ENCODE measurements at places on chromosomes 4 and X.

GRCh38 chr4:153497091-153497531, 31.0 kb downstream of the TMEM131L start:
- DNase-seq = no peak

DNA sequence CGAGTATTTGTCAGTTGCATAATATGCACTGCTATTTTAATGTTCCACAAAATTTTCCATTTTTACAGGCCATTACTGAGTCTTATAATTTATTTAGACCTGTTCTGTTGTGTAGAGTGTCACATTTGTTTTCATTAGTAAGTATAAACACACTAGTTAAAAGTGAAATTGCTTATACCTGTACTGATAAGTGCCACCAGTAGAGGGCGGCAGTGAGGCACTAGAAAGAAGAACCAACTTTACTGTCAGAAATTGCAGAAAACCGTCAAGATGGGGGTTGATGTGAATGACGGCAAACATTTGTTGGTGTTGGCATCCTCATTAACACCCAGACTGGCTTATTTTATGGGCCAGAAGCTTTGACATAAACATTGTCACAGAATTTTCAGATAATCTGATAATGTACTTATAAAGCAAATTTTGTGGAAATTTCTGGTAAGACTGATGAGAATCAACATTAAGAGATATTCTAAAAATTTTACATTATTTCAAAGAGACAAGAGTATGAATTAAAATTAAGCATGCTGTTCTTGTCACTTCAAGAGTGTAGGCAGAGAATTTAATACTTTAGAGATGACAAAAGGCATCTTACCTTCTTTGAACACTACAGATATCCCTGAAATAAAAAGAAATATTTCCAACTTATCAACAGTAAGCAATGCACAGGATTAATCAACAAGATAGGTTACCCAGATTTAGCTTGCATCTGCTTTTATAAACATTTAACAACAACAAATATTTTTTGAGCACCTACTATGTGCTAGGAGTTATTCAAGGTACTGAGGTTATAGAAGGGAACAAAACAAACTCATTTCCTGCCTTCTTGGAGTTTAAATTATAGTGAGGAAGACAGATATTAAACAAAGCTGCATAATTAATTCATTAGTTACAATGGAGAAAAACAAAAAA, 24.9 kb downstream of the ALPK1 start:
- DNase-seq = peak; percentile 40

- no peak for DNase-seq
Measured at GRCh38 chr4:135508006-135508714, 1306.6 kb upstream of the PABPC4L start.

DNA sequence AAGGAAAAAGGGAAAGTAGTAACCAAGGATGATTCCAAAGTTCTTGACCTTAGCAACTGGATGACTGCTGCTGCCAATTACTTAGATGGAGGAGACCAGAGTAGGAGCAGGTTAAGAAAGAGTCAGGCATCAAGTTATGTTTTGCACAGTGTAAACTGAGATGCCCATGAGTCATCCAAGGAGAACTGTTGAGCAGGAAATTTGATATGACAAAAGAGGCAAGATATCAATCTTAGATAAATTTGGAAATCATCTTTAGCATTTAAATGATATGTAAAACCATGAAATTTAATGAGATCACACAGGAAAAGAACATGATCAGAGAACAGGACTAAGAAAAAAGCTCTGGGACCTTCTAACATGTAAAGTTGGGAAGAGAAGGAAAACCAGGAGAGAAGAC, 361.3 kb downstream of the OPHN1 start:
- no peak for DNase-seq

DNA sequence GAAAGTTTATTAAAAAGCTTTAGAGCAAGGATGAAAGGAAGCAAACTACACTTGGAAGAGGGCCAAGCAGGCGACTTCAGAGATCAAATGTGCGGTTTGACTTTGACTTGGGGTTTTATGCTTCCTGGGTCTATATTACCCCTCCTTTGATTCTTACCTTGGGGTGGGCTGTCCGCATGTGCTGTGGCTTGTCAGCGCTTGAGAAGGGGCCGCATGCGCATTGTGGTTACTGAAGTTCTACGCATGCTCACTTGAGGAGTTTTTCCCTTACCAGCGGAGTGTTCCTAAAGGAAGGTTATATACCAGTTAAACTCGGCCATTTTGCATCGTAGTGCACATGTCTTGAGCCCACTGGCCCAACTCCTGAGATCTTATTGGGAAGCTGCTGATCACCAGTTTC, 9.9 kb downstream of the ZNF157 start:
- DNase-seq = no peak

- DNase-seq = no peak
Measured at GRCh38 chr4:133801883-133802282, 399.7 kb downstream of the PABPC4L start.

- no peak for DNase-seq
Measured at GRCh38 chr4:71163317-71163716, 169.9 kb downstream of the DCK start.

DNA sequence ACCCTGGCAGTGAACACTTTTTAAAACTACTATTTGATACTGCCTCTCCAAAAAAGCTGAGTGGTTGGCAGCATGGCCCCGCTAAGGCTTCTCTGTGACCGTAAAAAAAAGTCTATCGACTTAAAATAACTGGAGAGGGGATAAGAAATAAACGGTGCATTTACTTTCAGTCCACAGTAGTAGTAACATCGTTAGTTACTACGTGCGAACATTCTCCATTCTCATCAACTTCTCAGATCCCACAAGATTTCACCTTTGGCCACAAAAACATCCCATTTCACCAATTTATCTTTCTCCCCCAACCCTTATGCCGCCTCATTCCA, 524 bp upstream of the EXOSC9 start:
- DNase-seq = no peak

GRCh38 chr4:110751986-110752385, 129.1 kb upstream of the PITX2 start:
- no peak for DNase-seq

DNA sequence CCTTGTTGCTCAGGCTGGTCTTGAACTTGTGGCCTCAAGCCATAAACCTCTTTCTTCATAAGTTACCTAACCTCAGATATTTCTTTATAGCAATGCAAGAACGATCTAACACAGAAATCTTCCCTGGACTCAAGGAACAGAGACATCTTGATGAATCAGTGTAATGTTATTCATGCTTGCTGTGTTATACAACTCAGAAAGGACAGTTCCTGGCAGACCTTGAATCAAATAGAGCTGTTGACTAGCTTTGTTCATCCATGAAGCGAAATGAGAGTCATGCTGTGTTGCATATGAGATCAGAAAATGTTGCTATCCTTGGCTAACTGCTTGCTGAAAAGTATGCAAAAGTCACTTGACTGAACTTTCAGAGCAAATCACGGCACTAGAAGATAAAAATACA, 72.6 kb upstream of the ARHGAP24 start:
- no peak for DNase-seq

DNA sequence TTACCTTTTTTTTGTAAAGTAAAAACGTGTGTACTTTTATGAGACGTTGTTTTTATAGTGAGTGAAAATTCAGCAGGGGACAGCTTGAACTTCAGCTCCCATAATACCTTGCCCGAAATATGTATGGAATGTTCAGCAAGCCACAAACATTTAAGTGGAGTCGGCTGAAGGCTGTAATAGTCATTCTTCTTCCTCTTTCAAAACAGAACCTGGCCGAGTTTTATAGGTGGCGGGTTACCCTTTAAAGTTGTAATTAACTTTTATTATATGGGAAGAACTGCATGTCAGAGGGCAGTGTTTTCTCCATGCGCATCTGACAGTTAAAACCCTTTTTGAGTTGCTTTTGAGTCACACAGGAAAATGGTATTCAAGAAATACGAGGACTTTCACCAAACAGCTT, 50.7 kb downstream of the CLDN34 start:
- DNase-seq = no peak

DNA sequence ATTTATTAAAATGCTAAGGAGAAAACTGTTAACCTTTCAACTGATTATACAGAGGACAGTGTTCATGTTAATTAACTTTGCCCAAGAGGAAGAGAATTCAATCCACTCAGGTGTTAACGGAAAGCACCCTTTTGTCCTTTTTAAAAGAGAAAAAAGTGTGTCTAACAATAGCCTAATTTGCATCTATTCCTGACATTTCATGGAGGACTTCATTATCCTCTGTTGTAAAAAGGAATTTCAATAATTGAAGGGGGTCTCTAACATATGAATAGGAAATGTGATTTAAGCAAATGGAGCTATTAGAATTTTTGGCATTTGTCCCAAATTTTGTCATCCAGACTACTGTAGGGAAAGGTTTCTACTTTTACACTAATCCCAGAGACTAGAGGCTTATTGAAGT, 44.6 kb upstream of the GC start:
- DNase-seq = peak; percentile 1

- no peak for DNase-seq
Measured at GRCh38 chr4:56764223-56764622, 57.3 kb downstream of the SPINK2 start.

GRCh38 chrX:78024349-78025059, 55.1 kb upstream of the PGAM4 start:
- no peak for DNase-seq

GRCh38 chr4:184706453-184706852, 27.4 kb downstream of the CENPU start:
- DNase-seq = no peak

DNA sequence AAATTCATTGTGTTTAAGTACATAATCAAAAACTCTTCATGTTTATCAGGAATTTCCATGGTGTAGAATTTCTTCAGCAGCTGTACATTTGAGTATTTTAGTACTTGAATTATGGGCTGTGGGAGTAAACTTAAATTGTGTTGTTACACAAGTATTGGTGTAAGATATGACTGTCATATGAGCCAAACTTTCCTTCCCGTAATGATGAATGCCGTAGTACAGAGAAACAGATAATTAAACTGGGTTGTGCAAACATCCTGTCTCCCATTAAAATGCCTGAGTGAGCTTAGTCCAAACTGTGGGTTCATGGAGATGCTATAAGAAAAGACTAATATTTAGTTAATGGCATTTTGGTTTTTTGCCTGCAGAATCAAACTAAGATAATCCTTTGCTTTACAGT, 159.2 kb downstream of the SLC4A4 start:
- DNase-seq = no peak

- no peak for DNase-seq
Measured at GRCh38 chr4:135917011-135917410, 1615.3 kb downstream of the PCDH18 start.

DNA sequence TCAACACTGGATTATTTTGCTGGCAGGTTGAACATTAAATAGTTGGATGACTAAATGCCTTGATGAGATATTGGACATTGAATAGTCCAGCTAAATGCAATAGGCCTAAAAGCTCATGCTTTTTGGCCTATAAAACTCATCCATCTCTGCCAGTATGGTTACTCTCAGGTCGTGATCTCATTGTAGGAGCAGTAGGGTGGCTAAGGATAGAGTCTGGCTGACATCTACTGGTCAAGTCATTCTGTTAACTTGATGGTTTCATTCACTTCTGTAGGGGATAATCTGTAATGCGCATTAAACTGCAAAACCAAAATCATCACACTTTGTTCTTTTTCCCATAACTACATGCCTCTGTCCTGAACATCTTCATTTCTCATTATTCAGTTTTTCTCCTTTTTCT, 227.0 kb downstream of the DKK2 start:
- no peak for DNase-seq

- no peak for DNase-seq
Measured at GRCh38 chr4:55397126-55397436, 1.3 kb downstream of the TMEM165 start.

GRCh38 chr4:5541169-5541568, 167.2 kb downstream of the EVC2 start:
- DNase-seq = no peak

DNA sequence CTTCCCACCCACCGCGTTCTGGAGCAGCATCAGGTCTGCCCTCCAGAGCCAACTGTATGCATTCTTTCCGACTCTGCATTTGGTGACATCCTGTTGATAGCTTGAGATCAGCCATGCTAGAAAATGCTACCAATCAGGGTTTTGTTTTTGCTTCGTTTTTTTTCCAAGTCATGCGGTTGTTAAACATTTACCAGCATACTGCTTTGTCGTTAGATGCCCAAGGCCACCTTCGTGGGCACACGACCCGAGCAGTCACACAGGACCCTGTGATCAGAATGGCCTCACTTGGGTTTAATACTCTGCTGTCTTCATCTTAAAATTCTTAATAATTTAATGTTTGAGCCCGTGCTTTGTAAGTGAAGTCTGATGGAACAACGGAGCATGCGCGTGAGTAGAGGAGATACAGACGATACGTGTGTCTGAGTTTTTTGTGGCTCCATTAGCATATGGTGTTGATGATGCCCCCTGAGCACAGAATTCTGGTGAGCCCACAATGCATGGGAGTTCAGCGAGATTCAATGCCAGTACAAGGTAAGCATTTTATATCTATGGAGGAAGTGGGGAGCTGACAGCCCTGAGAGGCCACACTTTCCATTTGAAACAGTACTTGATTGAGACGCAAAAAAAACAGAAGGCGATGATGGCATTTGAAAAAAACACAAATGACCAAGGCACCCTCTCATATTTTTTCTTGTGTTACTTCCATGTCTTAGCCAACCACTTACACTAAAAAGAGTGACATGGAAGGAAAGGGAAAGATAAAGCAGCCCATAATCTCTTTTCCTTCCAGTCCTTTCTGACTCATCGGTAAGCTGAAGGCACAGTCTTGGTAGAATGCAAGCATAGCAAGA, 323.6 kb downstream of the BCOR start:
- no peak for DNase-seq

GRCh38 chr4:79875344-79875899, 197.6 kb downstream of the ANTXR2 start:
- DNase-seq = no peak

DNA sequence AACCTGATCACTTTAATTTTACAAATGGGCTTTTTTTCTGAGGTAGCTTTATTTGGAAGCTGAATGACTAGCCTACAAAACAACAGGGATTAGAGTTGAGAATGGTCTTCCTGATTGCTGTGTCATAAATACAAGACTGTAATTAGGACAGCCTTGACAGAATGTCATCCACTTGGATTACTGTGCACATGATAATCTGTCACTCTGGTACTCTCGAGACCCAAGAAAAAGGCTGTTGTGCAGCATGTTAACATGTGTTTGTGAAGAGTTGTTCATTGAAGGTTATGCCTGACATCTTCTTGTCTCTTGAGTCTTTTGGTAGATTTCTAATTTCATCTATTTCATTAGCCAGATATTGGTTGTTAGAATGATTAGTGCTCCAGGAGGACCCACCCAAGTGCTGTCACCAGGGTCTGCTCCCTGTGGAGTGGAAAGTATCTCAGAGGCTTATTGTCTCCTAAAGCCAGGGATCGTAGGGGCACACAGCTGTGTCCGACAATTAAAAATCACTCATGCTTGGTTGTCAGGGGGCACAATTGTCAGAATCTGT, 212.2 kb upstream of the GPRIN3 start:
- no peak for DNase-seq

DNA sequence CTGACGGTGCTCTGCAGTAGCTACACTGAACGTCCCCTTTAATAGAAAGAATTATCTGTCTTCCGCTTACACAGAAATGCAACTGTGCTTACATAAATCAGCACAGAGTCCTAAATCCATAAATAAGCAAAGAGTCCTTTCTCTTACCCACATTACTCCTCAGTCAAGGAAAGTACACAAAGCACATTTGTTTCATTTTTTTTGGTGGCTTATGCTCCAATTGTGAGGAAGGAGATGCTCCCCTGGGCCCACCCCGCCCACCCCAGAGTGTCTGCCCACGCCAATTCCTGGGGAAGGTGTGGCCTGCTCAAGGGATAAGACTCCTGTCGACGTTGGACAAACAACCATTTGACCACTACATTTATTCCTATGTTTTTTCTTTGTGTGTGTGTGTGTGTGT, 53.8 kb downstream of the CPLX1 start:
- no peak for DNase-seq

- DNase-seq = no peak
Measured at GRCh38 chrX:119127650-119128049, at the start of gene KIAA1210. Gene KIAA1210 (minus strand): TSS chrX:119127812. CDS start chrX:119123642, 4,170 bp downstream.

GRCh38 chr4:148288448-148288847, 153.8 kb downstream of the NR3C2 start:
- DNase-seq = no peak
